ENCODE measurements at places on chromosomes 3 and 15.

DNA sequence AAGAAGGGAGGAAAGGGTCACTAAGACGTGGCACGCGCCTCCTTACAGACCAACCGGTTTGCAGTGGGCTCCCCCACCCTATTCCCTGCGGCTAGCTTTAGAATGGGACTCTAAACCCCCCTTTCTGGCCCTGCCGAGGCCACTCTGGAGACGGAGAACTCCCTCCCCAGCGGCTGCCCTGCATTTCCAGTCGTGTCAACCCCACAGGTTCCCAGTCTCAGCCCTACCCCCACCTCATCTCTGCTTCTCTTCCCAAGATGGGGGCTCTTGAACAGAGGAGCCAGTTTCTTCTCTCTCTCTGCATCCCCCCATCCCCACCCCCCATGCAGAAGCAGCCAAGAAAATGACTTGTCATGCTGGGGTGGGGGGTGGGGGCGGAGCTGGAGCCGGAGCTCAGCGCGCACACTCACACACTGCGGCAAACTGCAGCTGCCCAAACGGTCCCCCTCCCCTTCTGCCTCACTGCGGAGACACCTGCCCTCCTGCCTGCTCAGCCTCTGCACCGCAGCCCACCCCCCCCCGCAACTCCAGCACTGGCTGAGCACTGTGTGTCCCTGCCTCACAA is 871 bp downstream of the MAP1A start:
- DNase-seq: peak; percentile 73

DNA sequence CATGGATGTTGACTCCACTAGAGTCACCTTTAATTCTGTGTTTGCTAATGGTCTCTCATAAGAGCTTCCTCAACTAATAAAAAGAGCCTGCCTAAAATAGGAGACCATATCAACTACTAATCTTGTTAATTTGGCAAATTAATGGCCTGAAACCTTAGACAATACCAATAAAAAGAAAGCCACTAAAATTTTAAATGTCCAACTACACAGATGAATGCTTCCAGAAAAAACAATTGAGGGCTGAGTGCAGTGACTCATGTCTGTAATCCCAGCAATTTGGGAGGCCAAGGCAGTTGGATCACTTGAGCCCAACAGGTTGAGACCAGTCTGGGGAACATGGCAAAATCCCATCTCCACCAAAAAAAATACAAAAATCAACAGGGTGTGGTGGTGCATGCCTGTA is 230.9 kb downstream of the NSUN3 start:
- no peak for DNase-seq

- DNase-seq: no peak
Measured at GRCh38 chr3:18559331-18559842, 134.2 kb upstream of the SATB1 start.

DNA sequence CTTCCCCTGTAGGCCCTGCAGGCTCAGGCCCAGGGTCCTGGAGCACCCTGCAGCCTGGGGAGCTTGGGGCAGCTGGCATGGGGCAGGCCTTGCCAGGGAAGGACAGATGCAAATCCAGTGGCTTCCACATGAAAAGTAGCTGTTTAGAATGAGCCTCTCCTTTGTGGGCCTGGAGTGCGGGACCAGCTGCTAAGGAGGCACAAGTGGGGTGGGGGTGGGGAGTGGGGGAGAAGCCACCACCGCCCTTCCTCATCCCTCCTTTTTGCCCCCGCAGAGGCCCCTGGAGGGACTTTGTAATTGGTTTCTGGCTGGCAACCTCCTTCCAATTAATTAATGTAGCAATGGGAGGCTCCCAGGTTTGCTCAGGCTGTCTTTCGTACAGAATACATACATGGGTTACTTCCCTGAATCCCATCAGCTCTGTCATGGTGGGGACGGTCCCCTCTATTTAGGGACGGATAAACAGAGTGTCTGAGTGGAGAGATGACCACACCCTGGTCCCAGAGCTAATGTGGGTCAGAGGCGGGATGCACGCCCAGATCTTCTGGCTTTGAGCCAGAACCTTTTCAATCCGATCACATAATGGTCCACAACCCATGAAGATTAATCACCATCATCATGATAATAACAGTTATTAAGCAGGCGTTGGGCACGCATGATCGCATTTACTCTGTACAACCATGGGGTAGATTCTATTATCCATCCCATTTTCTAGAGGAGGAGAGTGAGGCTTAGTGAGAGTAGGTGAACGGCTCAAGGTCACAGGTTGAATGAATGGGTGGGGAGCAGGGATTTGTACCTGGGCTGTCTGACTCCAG is 6.2 kb downstream of the CORO2B start:
- DNase-seq: no peak

- DNase-seq: no peak
Measured at GRCh38 chr15:73744293-73744692, 8.9 kb downstream of the INSYN1 start.

DNA sequence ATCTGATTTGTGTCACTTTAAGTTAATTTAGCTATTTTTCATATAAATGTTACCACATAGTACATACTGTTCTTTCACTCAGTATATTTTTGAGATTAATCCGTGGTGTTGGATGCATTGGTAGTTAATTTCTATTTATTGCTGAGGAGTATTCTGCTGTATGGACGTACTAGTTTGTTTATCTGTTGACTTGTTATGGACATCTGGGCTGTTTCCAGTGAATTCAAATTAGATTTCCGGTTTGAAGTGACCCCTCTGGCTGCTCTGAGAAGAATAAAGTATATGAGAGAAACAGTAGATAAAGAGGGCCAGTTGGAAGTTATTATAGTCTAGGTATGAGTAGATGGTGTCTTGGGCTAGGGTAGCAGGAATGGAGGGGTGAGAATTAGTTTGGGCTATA is 15.6 kb downstream of the KAT2B start:
- no peak for DNase-seq

- no peak for DNase-seq
Measured at GRCh38 chr3:186955898-186956696, 25.8 kb downstream of the ST6GAL1 start.

DNA sequence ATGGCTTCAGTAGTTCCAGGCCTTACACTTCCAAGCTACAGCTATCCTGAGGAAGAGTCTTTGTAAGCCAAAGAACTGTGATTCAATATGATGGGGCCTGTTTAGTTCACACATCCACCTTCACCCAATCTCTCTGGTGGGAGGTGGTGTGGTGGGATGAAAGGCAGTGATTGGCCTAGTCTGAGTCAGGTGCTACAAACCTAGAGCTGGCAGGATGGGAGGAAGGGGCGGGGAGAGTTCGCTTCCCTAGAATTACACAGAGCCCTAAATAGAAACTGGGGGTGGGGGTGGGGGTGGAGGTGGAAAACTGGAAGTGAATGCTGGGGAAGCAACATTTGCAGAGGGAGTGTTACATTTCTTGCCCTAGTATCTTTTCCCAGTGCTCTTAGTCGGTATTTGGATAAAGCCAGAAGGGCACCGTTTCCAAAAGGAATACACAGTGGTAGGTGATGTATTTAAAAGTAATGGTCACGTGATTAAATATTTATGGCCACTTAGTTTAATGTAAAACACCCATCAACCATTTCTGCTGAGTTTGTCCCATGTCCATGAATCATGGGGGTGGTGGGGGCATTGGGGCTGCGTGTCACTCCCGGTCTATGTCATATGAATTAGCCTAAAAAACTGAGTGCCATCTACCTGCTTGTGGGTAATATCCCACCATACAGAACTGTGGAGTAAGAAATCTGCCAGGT is 247.6 kb upstream of the PROK2 start:
- peak; percentile 89 for DNase-seq

DNA sequence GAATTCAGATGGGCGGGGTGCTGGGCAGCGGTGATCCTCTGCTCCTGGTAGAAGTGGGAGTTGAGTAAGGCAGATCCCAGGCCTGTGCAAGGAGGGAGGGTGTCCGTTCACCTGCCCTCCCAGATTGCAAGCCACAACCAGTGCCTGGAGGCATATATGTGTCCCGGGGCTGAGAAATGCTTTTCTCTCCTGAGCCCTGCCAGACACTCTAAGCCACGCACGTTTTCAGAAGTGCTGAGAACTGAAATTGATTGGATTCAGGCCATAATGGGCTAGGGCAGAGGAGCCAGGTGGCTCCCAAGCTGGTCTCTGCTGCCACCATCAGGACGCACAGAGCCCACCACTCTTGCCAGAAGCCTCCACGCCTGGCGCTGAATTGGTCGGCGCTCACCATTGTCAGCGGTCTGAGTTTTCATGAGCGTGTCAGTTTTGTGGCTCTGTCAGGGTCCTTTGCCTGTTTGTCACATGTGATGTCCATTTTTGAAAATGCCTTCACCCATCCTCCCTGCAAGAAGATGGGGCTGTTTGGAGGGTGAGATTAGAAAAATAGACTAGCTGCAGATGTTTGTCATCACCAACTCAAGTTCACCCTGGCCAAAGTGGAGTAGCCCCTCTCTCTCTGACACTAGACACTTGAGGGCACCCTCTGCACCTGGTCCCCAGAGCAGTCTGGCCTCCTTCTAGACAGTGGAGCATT is 15.4 kb upstream of the BFSP2 start:
- DNase-seq: peak; percentile 95

DNA sequence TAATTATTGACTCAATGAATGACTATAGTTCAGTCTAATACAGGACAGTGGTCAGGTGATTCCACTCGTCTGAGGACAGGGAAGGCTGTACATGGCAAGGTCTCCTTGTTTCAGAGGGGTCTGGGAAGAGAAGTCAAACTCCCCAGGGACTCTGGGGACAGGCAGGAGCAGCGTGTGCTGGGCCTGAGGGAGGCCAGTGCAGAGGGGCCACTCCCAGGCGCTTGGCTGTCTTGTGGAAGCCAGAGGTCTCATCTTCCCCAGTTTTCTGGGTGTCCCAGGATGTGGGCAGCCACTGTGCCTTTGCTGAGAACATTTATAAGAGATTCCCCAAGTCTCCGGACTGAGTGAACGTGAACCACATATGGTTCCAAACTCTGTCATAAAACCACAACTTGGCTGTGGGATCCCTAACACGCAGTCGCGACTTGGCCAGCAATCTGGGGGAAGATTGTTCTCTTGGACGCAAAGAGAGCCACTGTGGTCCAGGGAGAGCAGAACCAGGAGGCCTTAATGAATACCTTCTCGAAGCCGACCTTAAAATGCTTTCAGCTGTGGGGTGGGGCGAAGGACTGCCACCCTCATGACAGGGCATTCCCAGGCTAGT is 30.4 kb downstream of the BHLHE40 start:
- DNase-seq: no peak

- DNase-seq: no peak
Measured at GRCh38 chr3:33425453-33425852, 14.8 kb downstream of the UBP1 start.

DNA sequence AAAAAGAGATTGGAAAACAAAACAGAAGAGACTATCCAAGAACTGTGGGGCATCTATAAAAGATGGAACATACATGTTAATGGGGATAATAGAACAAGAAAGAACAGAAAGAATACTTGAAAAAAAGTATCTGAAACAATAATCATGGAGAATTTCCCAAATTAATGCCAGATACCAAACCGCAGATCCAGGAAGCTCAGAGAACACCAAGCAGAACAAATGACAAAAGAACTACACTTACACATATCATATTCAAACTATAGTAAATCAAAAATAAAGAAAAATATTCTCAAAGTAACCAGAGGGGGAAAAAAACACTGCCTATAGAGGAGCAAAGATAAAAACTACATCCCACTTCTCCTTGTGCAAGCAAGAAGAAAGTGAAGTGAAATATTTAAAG is 40.0 kb downstream of the CLASP2 start:
- DNase-seq: no peak

GRCh38 chr15:84616235-84616634 is 15.4 kb downstream of the ZSCAN2 start:
- no peak for DNase-seq

- DNase-seq: no peak
Measured at GRCh38 chr15:62976301-62976881, 66.2 kb upstream of the TPM1 start.

DNA sequence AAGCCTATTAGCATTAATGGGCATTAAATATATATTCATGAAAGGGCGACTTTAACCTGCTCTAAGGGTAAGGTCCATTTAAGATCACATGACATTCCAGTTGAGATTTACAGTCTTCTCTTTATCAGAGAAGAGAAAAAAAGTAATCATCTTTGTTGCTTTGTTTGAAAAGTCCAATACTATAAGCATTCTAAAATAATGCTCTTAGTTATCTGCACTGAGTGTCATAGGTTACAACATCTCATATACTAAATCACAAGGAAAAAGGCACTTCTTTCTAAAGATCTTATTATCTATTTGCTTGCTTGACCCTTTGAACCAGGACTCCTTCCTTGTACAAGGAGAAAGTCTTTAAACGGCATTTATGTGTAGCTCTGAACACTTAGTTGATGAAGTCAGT is 1.4 kb downstream of the TMEM207 start:
- no peak for DNase-seq

- DNase-seq: no peak
Measured at GRCh38 chr3:54217828-54218227, 95.5 kb downstream of the CACNA2D3 start.

- DNase-seq: no peak
Measured at GRCh38 chr3:10933021-10933420, 59.5 kb upstream of the SLC6A1 start.

DNA sequence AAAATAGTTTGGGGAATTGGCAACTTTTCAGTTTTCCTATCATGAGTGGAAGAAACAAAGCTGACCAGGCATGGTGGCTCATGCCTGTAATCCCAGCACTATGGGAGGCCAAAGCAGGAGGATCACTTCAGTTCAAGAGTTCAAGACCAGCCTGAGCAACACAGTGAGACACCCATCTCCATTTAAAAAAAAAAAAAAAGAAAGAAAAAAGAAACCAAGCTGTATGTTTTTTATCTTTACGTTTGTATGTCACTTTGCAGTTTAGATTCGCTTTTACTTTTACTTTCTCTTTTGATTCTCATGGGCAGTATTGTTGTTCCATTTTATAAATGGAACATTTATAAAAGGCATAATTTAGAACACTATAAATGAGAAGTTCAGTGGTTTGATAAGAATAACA is 31.2 kb upstream of the TNIK start:
- no peak for DNase-seq

DNA sequence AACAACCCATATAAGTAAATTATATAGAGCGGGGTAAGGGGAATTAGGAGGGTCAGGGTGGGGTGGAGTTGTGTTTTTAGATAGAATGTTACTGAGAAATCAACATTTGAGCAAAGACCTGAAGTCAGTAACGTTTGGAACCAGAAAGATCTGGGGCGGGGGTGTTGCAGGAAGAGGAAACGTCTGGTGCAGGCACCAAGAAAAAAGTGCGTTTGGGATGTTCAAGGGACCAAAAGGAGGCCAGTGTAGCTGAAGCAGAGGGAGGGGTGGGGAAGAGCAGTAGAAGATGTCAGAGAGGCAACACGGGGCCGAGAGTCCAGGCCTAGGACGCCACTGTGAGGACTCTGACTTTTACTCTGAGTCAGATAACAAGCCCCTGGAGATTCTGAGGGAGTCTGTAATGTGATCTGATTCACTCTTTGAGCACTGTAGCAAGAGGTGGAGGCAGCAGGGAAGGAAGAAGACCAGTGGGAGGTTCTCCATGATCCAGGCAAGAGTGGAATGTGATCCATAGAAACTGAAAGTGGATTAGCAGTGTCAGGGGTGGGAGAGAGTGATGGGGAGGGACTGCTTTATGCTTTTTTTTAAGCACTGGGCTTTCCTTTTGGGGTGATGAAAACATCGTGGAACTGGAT is 179.3 kb upstream of the CHRM5 start:
- DNase-seq: no peak

GRCh38 chr3:46649436-46649835 is 37.1 kb downstream of the FAM240A start:
- DNase-seq: no peak

All from posterior cingulate gyrus (tissue), 11 donors.